ENCODE measurements at places on chromosomes 4 and X. TPM values are rescaled to one million over a fixed set of nuclear protein-coding genes. Genes with fewer than 3 reads are reported as not detected.

The GBA3 gene
- total RNA-seq: under 0.01 TPM

The HADH gene
- total RNA-seq: 10.3 TPM

The LDOC1 gene
- 11.9 TPM for total RNA-seq

DNA sequence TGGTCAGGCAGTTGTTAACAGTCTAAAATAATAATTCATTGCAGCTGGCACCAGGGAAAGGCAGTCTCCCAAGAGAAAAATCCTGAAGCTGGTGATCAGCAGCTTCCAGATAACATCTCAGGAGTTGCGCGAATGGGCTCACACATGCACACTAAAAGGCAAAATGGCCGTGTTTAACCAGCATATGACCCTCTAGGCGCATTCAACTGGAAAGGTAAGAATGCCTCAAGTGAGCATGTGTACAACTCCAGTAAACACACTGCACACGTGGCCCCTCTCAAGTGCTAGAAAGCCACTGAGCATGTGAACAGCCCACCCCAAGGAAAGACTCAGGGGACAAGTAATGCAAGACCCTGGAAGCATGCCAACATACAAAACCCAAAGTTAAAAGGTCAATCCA, 33.1 kb downstream of the STPG2 start:
- no peak for DNase-seq
- H3K27ac ChIP-seq: no peak overlapping the region
- H3K4me1 ChIP-seq: no peaks in the 10 kb centered on the region
- no peaks in the 10 kb centered on the region for H3K36me3 ChIP-seq
- no peak overlapping the region for H3K4me3 ChIP-seq

GRCh38 chr4:171007618-171008390, 805.4 kb upstream of the GALNTL6 start:
- no peak overlapping the region for H3K4me3 ChIP-seq
- H3K27me3 ChIP-seq: no peaks in the 10 kb centered on the region
- no peaks in the 10 kb centered on the region for H3K36me3 ChIP-seq

- DNase-seq: no peak
- no peak overlapping the region for H3K4me3 ChIP-seq
- H3K27me3 ChIP-seq: no peaks in the 10 kb centered on the region
- H3K36me3 ChIP-seq: no peaks in the 10 kb centered on the region
- H3K4me1 ChIP-seq: no peaks in the 10 kb centered on the region
- H3K27ac ChIP-seq: no peak overlapping the region
Observed at GRCh38 chr4:170446782-170447181, 357.0 kb upstream of the AADAT start.

DNA sequence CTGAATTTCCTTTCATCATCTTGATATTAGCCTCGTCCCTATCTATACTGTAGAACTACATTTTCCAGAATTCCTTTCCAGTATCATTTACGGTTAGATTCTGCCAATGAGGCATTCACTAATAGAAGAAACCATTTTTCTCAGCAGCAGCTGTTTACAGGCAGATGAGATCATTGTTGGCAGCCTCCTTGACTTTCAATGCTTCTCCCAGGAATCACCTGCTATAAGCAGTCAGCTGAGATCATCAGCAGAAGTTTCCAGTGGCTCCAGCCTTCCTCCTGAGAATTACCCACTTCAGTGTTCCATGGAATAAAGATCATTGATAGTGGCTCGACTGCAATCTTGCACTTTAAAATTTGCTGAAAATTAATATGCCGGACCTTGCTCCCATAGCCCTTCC, 157.3 kb upstream of the TET2 start:
- no peaks in the 10 kb centered on the region for H3K36me3 ChIP-seq
- no peak overlapping the region for H3K27ac ChIP-seq
- H3K4me1 ChIP-seq: no peaks in the 10 kb centered on the region

GRCh38 chr4:23911675-23912455, 22.0 kb upstream of the PPARGC1A start:
- H3K4me1 ChIP-seq: no peaks in the 10 kb centered on the region
- no peak overlapping the region for H3K27ac ChIP-seq
- no peaks in the 10 kb centered on the region for H3K27me3 ChIP-seq
- no peak overlapping the region for H3K4me3 ChIP-seq
- no peaks in the 10 kb centered on the region for H3K36me3 ChIP-seq

DNA sequence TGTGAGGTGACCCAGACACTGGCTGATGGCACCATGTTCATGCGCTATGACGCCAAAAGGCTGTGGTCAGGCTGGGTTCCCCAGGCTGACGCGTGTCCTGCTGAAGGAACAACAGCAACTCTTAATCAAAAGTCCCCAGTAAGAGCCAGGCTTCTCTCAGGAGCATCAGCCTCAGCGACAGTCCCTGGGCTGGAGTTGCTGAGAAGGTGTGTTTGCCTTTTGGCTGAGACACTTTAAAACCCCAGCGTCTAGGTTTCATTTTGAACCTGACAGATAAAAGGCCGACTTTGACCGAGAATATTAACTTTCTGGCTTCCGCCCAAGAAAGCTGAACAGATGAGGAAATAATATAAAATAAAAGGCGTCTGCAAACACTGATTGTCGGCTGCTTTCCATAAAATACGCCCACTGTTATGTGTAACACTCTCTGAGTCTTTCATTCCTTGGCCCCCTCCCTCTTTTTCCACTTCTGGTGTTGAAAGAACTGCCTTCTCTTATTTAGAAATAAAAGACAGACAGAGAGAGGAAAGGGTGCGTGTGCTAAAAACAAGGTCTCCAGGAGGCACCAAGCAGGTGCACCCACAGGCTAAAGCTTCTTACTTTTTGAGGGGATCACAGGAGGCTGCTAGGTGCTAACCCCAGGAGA, 373.6 kb downstream of the MID1IP1 start:
- H3K4me3 ChIP-seq: no peak overlapping the region
- no peak for DNase-seq
- H3K27ac ChIP-seq: no peak overlapping the region
- H3K36me3 ChIP-seq: no peaks in the 10 kb centered on the region
- H3K4me1 ChIP-seq: no peaks in the 10 kb centered on the region

- H3K27ac ChIP-seq: no peak overlapping the region
- H3K4me3 ChIP-seq: no peak overlapping the region
- H3K27me3 ChIP-seq: no peaks in the 10 kb centered on the region
- H3K4me1 ChIP-seq: no peaks in the 10 kb centered on the region
- no peaks in the 10 kb centered on the region for H3K36me3 ChIP-seq
- no peak for DNase-seq
Observed at GRCh38 chr4:129037093-129037492, 56.2 kb downstream of the SCLT1 start.

GRCh38 chr4:11271263-11271662, 157.4 kb downstream of the HS3ST1 start:
- H3K27me3 ChIP-seq: no peaks in the 10 kb centered on the region
- no peak overlapping the region for H3K4me3 ChIP-seq
- H3K36me3 ChIP-seq: no peaks in the 10 kb centered on the region

DNA sequence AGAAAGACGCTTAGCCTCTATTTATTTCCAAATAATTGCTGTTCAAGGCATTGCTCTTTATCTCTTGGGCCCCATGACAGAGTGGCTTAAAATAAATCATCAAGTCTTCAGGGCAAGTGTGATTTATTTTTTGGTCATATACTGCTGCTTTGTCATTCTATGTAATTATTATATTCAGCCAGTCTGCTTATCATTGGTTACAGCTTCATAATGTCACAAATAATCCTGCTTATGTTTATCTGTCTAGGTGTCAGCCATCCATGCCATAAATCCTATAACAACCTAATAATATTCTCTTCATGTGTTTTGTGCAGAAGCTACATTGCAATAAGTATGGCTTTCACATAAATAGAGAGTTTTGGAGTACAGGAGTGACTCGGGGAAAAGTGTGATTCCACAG, 41.0 kb downstream of the HHIP start:
- H3K27ac ChIP-seq: no peak overlapping the region
- no peaks in the 10 kb centered on the region for H3K27me3 ChIP-seq
- no peaks in the 10 kb centered on the region for H3K36me3 ChIP-seq
- no peaks in the 10 kb centered on the region for H3K4me1 ChIP-seq
- H3K4me3 ChIP-seq: no peak overlapping the region
- DNase-seq: no peak

- peak; percentile 77 for DNase-seq
- no peaks in the 10 kb centered on the region for H3K27me3 ChIP-seq
- H3K36me3 ChIP-seq: no peaks in the 10 kb centered on the region
- H3K4me1 ChIP-seq: peaks cover 9% of the 10 kb centered on the region
- H3K4me3 ChIP-seq: no peak overlapping the region
- peak overlapping the region; percentile 36 for H3K27ac ChIP-seq
Observed at GRCh38 chrX:154082396-154083125, 15.0 kb downstream of the MECP2 start.

DNA sequence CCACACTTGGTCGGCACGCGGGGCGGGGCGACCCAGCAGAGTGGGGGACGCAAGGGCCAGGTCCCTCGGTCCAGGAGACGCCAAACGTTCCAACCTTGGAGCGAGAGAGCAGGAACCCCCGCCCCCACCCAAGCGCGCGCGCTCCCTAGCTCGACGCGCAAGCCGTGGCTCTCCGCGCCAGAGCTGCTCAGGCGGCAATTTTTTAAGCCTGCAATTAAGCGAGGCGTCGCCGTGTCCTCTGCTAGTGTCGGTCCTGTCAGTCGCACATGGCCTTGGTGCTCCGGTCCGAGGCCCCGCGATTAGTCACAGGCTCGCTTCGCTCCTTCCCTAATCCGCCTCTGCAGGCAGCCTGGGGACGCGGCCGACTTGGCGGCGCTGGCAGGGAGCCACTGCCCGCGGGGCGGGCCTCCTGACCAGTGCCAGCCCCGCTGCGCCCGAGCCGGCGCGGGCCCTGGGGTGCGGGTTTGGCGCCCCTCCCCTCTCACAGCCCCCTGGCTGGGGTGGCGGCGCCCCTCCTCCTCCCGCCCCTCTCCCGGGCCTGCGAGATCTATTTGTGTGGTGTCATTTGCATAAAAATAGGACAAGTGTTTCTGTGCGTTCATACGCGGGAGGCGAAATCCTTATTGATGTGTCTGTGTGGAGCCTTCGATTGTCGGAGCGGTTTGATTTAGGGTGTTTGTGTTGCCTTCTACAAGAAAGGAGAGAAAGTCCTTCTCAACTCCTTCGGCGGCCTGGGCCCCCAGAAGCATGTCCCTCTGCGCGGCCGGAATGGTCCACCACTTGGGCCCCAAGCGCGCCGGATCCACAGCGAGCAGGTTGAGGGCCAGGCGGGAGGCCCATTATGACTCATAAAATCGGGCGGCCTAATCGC, 9.8 kb upstream of the BCOR start:
- no peaks in the 10 kb centered on the region for H3K36me3 ChIP-seq
- H3K4me1 ChIP-seq: peaks cover 3% of the 10 kb centered on the region
- H3K4me3 ChIP-seq: no peak overlapping the region
- DNase-seq: peak; percentile 61
- H3K27ac ChIP-seq: no peak overlapping the region

Data from fibroblast of lung (primary cell).